ENCODE measurements at places on chromosomes 16 and 17.

DNA sequence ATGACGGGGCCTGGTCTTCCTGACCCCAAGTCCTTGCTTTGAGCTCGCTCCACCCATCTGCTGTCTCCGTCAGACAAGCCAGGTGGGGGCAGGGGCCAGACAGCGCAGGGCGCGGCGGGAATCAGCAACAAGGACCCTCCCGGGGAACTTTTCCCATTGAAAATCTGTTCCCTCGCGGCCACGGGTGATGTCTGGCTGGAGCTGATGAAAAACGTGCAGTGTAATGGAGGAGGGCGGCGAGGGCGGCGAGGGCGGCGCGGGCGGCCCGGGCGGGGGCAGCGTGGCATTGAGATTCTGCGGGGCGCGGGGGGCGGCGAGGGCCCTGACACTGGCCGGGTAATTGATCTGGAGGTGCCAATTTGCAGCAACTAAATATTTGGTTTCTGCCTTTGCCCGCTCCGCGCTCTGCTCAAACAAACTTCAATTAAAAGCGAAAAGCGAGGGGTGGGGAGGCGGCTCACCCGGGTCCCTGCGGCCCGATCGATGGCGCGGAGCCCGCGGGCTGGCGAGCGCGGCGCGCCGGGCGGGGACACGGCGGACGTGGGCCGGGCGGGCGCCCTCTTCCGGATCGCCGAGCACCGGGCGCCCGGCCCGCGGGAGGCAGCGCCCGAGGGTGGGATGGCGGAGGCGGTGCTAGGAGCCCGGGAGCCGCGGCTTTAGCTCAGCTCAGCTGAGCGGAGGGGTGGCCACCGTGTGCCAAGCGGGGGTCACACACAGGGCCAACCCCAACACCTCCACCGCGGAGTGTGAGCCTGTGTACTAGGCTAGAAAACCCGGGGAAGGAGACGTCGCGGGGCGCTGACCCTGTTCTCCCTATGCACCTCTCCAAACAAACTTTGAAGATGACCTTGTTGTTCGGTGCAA is 32.4 kb downstream of the DCAKD start:
- DNase-seq: peak; percentile 51

DNA sequence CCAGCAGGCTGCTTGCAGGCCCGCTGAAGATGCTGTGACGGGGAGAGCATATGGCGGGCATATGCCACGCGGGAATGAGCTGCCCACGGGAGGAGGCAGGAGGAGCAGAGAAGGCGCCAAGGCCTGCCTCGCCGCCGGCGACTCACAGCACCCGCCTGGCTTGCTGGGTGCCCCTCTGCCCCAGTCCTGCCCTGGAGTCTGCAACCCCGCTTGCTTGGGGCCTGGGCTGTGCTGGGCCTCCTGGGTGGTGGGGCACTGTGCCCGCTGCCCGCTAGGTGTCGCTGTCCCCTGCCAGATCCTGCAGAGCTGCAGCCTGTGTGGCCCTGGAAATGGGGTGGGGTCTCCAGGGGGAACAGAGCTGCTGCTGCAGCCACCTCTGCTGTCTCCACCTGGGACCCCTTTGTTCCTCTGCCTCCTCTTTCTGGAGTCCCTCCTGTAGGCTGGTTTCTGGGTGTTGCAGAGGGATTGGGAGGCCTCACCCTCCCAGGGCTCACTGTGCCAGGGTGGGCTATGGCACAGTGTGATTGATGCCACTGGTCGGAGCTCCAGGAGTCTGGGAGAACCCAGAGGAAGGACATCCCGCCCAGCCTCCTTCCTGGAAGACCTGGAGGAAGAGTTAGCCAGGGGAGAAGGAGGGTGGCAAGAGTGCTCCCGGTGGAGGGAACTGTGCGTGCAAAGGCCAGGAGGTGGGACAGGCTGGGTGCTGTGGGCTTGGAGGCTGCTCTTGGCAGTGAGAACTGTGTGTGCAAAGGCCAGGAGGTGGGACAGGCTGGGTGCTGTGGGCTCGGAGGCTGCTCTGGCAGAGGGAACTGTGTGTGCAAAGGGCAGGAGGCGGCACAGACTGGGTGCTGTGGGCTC is 141.0 kb upstream of the CIBAR2 start:
- DNase-seq: no peak

DNA sequence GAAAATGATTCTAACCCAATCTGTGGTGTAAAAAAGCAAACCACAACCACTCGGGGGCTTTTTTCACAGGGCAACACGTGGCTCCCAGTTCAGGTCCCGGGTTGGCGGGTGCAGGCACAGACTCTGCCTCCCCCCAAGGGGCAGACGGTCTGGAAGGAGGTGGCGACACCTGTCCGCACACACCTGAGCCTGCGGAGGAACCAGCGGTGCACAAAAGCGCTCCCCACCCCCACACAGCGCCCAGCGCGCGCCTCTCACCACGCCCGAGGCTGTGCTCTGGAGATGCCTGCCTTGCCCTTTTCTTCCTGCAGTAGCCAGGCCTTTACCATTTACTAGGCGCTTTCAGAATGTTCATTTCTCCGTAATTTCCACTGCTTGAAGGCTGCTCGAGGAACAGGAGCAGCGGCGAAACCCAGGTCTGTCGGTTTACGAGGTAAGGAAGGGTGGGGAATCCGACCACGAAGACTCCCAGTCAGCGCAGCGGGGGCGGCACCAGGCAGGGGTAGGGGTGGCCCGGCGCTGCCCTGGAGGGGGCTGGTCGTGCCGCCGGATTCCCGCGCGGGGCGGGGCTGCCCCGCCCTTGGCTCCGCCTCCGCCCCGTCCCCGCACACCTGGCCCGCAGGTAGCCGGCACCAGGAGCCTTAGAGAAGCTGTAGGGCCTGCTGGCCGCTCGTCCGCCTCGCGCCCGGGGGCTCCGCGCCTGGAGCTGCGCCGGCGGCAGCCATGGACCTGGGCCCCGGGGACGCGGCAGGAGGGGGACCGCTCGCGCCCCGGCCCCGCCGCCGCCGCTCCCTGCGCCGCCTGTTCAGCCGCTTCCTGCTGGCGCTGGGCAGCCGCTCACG is at the start of gene USP43:
Gene USP43 (plus strand): TSS at position 608 of the 842 bp plus-strand sequence. CDS start 116 bp downstream, at position 724.
- no peak for DNase-seq

GRCh38 chr17:51238255-51238887 is 21.5 kb downstream of the MBTD1 start:
- DNase-seq: no peak

GRCh38 chr17:17303847-17304490 is 796 bp downstream of the NT5M start:
- DNase-seq: no peak

DNA sequence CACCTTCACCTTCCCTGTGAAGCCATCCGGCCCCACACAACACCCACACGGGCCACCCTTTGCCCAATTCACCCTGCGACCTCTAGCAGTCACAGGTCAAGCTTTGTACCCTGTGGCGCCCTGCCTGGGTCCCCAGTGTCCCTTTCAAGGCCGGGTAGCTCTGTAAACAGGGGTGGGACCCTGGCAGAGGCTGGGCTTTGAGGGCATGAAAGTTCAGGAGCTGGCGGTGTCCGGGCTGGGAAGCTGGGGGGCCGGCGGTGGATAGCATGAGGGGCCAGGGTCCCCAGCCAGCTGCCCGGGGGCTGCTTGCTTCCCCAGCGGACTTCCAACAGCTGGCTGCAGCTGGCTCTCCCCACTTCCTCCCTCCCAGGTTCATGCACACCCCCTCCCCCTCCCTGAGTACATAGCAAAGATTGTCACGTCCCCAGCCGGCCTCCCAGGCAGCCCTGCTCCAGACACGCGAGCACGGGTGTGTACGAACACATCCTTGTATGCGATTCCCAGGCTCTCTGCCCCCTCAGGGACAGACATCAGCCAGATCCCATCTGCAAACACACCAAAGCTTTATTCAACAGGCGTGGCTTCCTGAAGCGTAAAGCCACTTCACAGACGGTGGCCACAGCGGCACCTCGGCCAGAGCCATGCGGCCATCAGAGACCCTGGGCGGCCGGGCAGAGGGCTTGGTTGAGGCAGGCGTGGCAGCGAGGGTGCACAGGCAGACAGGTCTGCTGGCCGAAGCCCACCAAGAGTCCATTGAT is 8.2 kb downstream of the NTHL1 start:
- peak; percentile 89 for DNase-seq

GRCh38 chr17:43556292-43556691 is 10.2 kb upstream of the ETV4 start:
- DNase-seq: peak; percentile 72

DNA sequence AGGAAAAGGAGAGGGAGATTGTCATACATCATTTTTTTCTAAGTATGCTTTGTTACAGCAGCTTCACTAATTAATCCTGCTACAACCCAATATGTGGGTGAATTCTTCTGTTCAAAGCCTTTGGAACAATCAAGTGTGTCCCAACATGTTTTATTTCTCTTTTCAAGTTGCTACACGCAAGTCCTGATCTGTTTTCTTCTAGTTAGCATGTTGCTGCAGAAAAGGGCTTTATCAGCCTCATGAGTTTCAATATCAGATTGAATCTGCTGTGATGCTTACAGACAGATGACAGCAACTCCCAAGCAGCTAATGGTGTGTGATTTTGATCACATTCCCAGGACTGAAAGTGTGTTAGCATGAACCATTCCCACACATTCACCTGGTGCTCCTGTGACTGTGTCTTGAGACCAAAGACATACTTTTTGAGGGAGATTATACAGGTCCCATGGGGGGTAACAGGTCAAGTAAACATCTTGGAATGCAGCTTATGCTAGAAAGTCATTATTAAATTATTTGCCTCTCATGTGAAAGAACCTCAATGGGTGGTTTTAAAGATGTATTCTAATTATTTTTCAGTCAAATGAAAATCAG is 96.9 kb upstream of the KCNJ16 start:
- no peak for DNase-seq

DNA sequence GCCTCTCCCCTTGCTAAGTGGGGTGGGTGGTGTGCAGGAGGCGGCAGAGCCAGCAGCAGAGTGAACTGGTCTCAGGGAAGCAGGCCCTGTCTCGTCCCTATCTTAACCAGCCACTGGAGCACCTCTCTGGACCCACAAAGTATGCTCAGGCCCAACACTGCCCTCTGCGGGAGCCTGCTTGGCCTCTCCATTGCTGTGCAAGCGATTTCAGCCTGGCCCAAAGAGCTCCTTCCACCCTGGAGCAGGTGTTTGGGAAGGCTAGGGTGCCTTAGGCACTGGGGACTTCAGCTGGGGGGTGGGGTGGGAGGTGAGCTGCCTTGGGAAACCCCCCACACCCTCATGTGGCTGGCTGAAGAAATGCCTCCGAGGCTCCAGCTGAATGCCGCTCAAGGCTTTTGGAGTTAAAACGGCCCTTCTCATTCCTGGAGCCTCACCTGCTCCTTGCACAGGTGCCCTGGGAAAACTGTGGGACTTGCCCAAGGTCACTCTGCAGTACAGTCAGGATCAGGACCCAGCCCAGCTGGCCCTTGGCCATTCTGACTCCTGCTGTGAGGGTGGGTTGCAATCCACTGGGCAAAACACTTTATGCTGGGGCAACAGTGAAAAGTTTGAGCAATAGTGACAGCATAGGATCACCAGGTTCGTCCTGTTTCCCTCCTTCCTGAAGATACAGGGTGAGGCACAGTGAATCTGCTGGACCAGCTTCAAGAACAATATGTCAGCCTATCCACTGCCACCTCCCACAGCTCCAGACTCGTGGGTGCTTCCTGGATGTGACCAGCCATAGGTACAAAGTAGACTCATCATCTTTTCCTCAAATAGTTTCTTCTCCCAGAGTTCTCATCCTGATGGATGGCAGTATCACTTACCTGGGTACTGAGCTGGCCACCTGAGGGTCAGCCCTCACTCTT is 5.9 kb upstream of the UBE2O start:
- peak; percentile 56 for DNase-seq

- peak; percentile 46 for DNase-seq
Measured at GRCh38 chr16:57720142-57720575, 15.4 kb upstream of the KATNB1 start.

- no peak for DNase-seq
Measured at GRCh38 chr17:39667262-39667944, 850 bp upstream of the PNMT start.

DNA sequence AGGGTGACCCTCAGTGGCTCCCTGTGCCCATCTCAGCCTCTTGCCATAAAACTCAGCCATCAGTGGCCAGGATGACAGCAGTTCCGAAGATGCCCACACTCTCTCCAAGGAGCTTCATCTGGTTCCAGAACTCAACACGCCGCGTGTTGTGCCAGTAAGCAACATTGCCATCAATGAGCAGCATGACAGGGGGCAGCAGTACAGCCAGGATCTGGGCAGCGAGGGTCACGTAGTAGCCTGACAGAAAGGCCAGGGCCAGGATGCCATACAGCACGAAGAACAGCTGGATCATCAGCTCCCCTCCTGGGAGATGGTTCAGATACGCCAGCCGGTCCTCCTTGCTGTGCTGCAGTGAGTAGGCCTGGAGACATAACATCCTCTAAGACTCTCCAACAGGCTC is 2.9 kb downstream of the TMEM101 start:
- DNase-seq: no peak

- DNase-seq: no peak
Measured at GRCh38 chr16:11290102-11290893, 9.2 kb upstream of the PRM1 start.

DNA sequence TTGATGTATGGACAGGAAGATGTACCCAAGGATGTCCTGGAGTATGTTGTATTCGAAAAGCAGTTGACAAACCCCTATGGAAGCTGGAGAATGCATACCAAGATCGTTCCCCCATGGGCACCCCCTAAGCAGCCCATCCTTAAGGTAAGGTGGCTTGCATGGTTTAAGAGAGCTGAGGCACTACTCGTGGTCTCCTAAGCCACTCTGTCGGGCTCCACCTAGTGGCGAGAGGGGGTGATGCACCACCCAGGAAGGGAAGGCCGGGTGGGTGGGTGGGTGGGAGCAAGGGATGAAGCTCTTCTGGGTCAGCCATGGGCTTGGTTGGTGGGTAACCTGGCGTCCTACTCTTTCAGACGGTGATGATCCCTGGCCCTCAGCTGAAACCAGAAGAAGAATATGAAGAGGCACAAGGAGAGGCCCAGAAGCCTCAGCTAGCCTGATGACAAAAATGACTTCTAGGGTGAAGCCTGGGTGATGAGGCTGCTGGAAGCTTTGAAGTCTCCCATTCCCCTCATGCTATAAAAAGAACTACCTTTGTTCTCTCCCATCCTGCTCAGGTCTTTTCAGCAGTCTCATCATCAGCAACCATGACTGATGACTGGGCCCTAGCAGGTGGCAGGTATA is 21.5 kb downstream of the GPR179 start:
- DNase-seq: peak; percentile 30

DNA sequence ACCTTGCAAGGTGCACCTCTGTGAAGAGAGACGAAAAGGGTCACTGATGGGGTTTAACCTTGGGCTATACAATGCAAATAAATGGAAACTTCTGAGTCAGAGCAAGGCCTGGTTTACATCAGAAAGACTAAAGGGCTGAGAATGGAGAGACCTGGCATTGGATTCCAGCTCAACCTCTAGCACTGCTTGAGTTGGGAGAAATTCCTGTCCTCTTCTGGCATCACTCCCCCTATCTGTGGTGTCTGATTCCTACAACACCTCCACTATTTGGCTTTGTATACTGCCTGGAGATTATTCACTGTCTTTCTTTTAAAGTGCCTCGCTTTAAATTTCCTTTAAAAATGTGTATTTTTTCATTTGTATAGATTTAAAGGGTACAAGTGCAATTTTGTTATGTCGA is 68.8 kb downstream of the GPR139 start:
- DNase-seq: no peak

- DNase-seq: no peak
Measured at GRCh38 chr16:84049403-84050060, 6.9 kb upstream of the SLC38A8 start.

- DNase-seq: no peak
Measured at GRCh38 chr16:2692251-2692947, 10.1 kb downstream of the KCTD5 start.

Data from HCEC 1CT (cell line).